ENCODE measurements at places on chromosomes 3 and 15.

DNA sequence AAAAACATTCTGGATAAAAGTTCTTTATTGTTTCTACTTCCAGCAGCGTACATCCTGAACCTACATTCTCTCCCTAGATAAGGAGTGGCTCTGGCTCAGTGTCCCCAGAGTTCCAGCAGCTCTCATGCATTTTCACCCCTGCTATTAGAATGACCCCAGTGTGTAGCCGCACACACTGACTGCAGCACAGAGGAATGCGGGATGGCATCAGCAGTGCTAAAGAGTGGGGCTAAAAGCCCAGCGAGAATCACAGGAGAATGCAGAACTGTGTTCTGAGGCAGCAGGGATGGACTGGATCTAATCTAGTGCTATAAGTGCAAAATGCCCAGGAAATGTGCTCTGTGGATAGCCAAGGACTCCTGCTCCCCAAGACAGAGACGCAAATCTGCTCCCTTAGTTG, 66.4 kb upstream of the TJP1 start:
- DNase-seq: peak; percentile 62

DNA sequence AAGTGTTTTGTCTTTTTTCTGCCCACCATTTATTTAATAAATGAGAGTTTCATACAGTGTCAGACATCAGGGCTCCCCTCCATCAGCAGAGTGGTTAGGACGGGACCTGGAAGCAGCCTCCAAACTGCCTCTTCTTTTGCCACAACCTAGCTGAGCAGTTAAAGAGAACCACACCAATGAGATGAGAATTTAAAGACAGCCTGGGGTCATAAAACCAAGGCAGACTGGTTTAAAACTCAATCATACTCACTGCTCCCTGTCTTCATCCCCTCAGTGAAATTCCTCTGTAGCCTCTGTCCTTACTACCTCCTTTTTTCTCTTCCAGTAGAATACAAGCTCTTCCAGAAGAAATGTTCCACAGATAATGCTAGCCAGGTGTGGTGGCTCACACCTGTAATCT, 78.7 kb downstream of the WWTR1 start:
- DNase-seq: no peak

DNA sequence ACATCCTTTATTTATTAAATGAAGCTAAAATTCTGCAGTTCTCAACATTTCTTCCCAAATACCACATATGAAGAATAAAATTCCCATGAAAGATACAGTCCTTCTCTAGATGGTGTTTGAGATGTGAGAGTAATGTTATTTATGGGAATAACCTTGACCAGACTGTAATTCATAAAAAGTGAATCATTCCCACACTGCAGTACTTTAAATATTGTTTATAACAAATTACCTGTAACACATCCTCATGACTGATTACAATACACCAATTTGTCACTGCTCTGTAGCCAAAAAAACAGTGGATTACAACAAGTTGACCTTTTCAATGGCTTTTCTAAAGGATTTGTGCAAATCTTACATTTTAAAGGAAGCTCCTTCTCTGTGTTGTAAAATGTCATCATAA, 651.3 kb downstream of the NSUN3 start:
- DNase-seq: no peak

GRCh38 chr3:98999675-99000074, 98.2 kb upstream of the DCBLD2 start:
- DNase-seq: no peak

GRCh38 chr3:177554895-177555759, 357.8 kb upstream of the TBL1XR1 start:
- DNase-seq: peak; percentile 5

GRCh38 chr3:34070831-34071585, 272.6 kb downstream of the PDCD6IP start:
- DNase-seq: no peak

DNA sequence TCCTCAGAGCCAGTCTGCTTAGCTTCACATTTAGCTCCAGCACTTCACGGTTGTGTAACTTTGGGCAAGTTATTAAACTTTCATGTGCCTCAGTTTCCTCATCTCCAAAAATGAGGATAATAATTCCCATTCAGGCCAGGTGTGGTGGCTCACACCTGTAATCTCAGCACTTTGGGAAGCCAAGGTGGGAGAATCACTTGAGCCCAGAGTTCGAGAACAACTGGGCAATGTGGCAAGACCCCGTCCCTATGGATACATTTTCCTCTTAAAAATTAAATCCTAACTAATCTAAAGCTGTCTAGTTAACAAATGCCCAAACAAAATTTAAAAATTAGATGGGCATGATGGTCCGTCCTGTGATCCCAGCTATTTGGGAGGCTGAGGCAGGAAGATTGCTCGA, 7.2 kb downstream of the RCN2 start:
- DNase-seq: no peak

GRCh38 chr3:36149447-36149865, 230.8 kb upstream of the STAC start:
- no peak for DNase-seq

- DNase-seq: peak; percentile 63
Observed at GRCh38 chr3:190585805-190586630, 72.1 kb downstream of the IL1RAP start.

- no peak for DNase-seq
Observed at GRCh38 chr3:177144922-177145321, 52.4 kb downstream of the TBL1XR1 start.

GRCh38 chr15:90031231-90031791, 30.2 kb downstream of the ZNF710 start:
- no peak for DNase-seq

- peak; percentile 85 for DNase-seq
Observed at GRCh38 chr15:67836477-67836876, 3.4 kb downstream of the RNU6-1 start.

DNA sequence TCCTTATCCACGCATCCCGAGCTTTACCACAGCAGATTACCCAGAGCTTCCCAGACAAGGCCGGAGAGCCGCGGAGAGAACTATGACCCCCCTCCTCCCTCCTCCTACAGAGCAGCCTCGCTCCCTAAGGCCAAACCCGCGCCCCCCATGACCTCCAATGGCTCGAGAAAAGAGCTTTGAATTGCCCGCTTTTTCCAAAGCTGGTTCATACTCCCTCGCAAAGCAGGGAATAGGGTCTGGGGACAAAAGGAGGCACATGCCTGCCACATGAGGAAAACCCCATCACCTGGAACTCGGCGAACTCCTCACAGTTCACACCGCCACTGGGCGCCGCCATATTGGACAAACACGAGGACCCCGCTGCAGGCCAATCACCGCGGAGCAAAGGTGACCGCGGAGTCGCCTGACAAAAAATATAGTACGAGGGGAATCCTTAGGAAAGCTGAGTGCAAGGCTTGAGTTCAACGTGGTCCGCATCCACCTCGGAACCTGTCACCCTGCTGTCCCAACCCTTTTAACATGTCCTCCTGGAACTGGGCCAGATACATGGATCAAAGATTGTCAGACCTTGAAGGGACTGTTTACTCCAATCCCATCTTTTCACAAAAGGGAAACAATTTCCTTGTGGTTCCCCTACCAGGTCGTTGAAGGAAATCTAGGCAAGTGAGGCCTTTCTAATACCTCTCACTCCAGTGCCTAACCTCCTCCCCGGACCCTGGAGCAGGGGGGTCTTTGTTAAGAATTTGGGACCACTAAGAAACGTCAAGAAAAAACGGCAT, at the start of gene MIX23:
TSS of gene MIX23 (minus strand) at position 344 of the 779 bp plus-strand sequence. CDS start at position 337, 7 bp downstream.
- peak; percentile 95 for DNase-seq

- DNase-seq: no peak
Observed at GRCh38 chr3:69313251-69313650, 72.6 kb downstream of the FRMD4B start.

- DNase-seq: no peak
Observed at GRCh38 chr3:140134231-140134965, 199.4 kb downstream of the CLSTN2 start.

DNA sequence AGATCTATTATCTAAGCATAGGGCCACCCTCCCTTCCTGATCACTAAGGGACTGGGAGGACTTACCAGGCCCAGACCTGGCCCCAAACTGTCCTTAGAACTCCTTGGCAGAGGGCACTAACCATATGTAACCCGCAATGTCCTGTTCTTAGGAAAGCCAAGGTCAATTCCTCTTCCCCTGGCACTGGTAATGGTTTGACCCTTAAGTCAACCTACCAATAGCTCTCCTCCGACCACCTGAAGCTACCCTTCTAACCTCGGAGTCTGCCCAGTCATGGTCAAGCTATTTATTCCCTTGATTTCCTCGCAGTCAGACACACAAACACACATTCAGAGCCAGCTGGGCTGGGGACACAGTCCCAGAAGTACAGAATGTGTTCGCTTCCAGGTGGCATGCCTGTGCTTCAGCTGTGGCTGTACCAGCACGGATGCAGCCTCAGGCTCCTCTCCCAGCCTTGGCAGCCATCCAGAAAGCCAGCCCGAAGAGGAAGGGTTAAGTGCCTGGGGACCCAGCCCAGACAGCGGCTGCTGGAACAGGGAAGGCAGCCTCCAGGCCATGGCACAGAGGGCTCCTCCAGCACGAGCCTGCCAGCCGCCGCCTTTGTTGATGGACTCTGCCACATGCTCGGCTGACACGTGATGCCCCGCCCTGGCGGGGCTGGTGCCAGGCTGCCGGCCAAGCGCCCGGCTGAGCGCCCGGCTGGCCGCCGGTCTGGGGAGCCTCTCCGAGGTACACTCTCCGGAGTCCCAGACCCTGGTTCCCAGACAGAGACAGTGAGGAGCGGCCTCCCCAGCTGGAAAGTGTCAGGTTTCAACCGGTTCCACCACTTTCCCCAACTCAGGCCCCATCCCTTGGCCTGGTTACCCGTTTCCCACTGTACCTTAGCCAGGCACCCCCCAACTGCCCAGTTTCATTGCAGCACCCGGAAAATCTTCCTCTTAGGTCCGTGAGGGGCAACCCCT, 5.5 kb downstream of the BMF start:
- peak; percentile 96 for DNase-seq

- DNase-seq: no peak
Observed at GRCh38 chr3:138184994-138185393, 2.1 kb upstream of the ARMC8 start.

- no peak for DNase-seq
Observed at GRCh38 chr3:31354373-31354772, 178.4 kb upstream of the STT3B start.

DNA sequence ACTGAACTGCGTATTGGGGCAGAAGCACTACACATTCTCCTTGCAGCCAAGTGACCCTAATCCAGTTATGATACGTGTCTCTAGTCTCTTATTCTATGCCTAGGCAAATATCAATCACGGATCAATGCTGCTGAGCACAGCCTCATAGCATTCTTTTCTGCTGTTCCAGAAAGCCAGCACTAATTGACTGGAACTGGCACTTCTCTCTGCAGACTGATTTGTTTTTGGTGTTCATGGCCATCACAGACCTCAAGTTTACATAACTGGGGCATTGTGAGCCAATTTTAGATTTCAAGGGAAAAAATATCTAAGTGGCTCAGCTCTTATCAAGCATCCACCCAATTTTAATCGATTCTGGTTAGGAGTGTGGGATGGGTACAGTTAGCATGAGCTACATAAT, 37.9 kb downstream of the GLDN start:
- DNase-seq: no peak

GRCh38 chr3:16768956-16769355, 115.8 kb upstream of the PLCL2 start:
- DNase-seq: peak; percentile 21

DNA sequence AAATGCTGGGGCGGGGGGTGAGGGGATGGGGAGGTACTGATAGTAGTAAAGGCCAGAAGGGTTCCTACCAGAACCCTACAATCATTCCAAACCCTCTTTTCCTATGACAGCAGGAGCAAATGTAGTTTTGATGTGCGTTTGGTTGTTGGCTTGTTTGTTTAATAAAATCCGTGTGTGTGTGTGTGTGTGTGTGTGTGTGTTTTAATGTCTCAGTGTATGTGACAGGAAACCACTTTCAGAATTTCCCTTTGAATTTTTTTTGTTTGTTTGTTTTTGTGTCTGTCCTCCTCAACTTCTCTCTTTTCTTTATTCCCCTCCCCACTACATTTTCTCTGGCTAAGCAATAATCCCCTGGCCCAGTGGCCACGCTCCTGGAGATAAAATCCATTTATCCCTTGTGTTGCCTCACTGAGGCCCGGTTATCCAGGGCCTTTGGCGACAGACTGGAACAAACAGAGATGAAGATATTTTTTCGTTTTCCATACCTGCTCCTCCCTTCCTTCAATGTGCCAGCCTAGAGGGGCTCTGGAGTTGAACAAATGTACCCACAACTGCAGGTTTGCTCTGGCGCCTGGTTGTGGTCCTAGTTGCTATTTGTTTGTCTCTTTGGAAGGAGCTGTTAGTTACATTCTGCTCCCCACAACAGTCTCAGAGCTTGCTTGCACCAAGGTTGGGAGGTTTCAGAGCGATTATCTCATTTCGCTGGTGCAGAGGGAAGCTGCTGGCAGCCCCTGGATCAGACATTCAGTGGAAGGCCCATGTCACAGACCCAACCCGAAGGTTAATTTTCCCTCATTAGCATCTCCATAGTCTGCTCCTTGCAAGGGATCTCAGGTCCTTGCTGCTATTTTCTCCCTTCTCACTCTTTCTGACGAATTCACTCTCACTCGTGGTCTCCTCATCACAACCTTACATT, 17.9 kb downstream of the NR2F2 start:
- DNase-seq: peak; percentile 66

GRCh38 chr3:152719264-152719663, 115.7 kb upstream of the P2RY1 start:
- DNase-seq: no peak

DNA sequence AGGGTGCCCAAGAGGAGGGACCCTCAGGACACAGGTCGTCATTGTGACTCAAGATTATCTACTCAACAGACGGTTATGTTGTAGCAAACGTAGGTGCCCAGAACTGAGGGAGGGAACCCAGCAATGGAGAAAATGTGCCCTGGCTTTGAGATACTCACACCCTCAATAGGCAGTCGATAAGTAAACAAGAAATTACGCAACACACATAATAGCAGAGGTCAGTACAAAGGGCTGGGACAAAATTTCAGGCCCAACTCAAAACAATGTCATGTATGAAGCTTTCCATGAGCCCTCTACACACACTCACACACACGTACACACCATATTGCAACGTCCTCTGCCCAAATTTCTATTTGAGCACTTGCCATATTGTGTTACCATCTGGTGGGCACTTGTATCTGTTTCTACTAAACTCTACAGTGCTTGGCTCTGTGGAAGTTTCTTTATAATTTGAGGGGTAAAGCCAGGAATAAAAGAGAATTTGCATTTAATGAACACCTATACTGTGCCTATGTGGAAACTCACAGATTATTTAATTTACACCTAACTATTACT, 114.6 kb upstream of the TRIM42 start:
- no peak for DNase-seq

DNA sequence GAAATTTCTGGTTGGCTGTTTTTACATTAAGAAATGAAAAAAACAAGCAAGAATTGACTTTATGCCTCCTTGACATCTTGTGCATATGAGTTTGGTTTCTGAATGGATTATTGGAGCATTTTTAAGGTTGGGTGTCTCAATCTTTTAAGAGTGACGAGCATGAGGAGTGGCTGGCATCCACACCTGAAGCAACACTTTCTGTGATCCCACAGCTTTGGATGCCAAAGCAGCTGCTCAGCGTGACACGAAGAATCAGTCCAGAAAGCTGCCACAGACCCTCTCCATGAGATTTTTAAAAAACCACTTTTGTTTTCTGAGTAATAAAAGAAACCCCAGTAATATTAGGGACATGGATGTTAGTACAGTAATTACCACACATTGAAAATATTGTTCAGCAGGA, 154.5 kb downstream of the KLF13 start:
- DNase-seq: no peak
